LHCN-M2 (cell line): ENCODE measurements at places on chromosomes 2 and 18. TPM values are rescaled to one million over a fixed set of nuclear protein-coding genes. Genes with fewer than 3 reads are reported as not detected.

DNA sequence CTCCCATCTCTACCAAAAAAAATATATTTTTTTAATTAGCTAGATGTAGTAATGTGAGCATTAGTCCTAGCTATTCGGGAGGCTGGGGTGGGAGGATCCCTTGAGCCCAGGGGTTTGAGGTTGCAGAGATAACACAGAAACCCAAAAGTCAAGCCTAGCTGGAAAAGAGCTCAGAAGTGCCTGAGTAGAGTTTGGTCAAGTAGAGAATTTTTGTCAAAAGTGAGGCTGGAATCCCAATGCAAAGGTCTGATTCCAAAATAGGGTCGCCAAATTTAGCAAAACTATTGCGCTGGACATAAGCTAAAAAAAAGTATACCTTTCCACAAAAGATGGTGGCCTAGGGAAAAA, 15.5 kb upstream of the MSH6 start:
- DNase-seq: no peak

GRCh38 chr18:11859903-11860407, 8.7 kb downstream of the CHMP1B start:
- DNase-seq: peak; percentile 87

- peak; percentile 88 for DNase-seq
These were observed 10.6 kb upstream of the GALNT5 start for GRCh38 chr2:157246765-157247407.

DNA sequence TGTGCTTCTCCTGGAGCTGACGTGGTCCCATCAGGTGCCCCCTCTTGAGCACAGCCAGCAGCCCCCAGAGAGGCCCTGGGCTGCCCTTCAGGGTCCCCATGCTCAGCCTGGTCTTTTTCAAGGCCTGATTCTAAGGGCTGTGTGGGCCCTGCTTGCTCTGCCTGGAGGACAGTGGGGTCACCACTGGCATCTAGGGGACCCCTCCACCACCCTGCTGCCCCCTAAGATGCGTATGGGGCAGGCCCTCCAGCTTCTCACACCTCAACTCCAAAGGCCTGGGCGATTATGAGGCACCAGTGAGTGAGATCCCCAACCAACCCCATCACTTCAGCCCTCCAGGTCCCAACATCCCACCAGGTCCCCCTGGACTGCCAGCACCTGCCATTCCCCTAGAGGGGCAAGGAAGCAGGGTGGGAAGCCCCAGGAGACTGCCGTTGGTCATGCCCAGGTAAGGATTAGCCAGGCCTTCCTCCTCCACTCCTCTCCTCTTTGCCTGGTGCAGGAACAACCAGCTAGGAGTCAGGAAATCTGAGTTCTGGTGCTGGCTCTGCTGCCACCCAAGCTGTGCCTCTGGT, 114.4 kb downstream of the SMAD7 start:
- no peak for DNase-seq

GRCh38 chr2:180191432-180192124, 184.5 kb upstream of the CWC22 start:
- no peak for DNase-seq

Gene SALL3
- total RNA-seq: not detected in 2 replicates

GRCh38 chr18:8868779-8869415, 163.5 kb downstream of the MTCL1 start:
- no peak for DNase-seq

Gene IL36G
- not detected in 2 replicates for total RNA-seq

Gene UGT1A4
- not detected in 2 replicates for total RNA-seq

Gene ALPI
- total RNA-seq: not detected in 2 replicates

DNA sequence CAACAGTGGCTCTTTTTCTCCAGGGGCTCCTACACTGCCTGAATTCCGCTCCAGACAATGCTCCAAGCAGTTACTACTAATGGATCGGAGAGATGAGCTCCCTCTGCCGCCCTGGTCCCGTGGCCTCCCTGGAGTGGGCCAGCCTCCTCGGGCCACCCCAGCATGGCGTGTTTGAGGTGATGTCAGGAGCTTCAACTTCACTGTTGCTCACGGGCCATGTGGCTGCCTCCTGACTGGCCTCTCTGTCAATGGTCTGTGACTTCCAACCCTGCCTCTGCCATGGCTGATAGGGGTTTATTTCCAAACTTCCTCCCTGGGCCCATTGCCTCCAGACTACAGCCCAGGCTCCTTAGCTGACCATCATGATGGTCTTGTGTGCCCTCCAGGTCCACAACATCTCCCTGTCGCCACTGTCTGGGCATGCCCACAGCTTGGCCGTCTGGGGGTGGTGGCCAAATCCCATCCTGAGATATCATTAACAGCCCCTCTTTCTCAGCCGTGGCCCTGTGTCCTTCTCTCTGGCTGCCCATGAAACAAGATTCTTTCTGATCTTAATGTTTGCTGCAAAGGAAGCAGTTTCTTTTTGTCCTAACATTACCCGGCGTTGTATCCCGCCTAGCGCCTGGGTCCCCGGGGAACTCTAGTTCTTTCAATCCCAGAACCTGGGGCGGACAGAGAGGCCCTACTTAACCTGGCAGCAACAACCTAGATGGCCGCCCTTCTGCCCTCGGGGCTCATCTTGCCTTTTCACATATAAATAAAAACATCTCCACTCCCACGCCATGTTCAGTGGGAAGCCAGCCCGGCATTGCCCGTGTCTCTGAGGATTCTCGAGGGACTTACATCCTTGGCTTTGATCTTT, 38.1 kb downstream of the ATOH8 start:
- no peak for DNase-seq
